Panc1 (cell line): ENCODE measurements at places on chromosomes 1 and 21.

- DNase-seq = no peak
Observed at GRCh38 chr1:100717218-100717617, 2.3 kb upstream of the VCAM1 start.

GRCh38 chr1:180504186-180504585 lies 1.8 kb upstream of the ACBD6 start:
- no peak for DNase-seq

DNA sequence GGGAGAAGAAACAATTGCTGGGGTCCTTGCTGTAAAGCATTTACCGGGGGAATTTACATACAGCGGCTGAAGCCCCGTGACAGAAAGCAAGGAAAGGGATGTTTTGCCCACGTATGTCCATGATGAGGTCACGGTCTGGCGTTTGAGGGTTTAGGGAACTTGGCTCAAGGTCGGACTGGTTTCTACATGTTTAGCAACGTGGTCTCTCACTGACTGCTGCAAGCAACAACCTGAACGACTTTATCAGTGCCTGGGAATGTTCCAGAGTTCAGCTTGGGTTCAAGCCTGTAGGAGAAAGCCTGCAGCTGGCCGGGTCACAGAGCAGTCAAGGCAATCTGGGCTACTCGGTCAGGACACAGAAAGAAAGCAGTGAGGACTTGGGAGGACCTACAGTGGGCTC lies 323.3 kb downstream of the AJAP1 start:
- DNase-seq = no peak

GRCh38 chr1:184791550-184791900 lies 36.9 kb upstream of the EDEM3 start:
- DNase-seq = no peak

GRCh38 chr1:197989058-197989457 lies 71.9 kb downstream of the LHX9 start:
- no peak for DNase-seq

DNA sequence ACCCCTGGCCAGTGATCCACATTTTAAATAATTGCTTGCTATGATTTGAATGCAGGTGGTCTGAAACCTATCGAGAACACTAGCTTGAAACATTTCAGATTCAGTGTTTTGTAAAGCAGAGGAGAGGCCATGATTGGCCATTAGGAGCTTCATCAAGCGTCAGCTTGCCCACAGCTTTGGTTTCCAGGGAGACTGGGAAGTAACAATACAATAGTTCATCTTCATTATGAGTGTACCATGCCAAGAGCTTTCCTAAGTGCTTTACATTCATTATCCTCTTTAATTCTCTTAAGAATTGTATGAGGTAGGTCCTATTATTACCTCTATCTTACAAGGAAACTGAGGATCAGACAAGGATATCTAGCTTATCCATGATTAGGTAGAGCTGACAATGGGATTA lies 27.7 kb upstream of the ATP5PO start:
- no peak for DNase-seq

DNA sequence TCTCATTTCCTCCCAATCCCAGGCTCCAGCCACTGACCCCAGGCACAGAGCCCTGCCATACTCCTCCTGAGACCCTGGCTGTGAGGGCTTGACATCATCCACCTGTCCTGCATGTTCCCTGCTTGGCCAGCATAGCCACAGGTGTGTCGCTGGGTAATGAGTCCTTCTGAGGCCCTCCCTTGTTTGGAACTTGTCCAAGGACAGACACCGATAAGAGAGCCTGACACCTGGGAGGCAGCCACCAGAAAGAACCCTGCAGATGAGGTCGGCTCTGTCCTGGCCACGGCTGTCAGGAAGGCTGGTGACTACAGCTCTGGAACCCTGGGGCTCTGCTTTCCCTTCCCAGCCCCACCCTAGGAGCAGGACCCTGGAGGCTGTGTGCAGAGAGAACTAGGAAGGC lies 34.6 kb downstream of the TMEM63A start:
- no peak for DNase-seq

- DNase-seq = no peak
Observed at GRCh38 chr1:52032124-52032784, 1.4 kb downstream of the KTI12 start.
